ENCODE measurements at places on chromosomes 3 and 15.
A peak's percentile ranks its signal among the peaks of the same experiment; 100 is the strongest.

GRCh38 chr3:130256821-130257340, 88.6 kb upstream of the COL6A5 start:
- DNase-seq, result no peak

DNA sequence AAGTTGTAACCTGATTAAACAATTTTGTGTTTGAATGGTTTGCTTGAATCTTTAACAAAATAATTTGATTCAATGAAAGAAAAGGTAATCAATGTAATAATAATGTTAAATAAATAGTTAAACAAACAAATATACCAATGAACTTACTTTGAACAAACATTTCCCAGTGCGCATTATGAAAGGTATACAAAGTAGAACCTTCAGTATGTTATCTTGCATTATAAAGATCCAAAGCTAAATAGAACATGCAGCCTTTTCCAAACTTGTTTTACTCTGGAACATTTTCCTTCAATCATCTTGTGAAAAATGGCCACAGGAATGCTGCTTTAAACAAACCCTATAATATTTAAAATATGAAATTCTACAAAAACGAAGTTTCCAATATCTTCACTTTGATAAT, 620.0 kb downstream of the NAALADL2 start:
- DNase-seq, result no peak

- no peak for DNase-seq
Measured at GRCh38 chr3:113038328-113038727, 47.5 kb downstream of the GTPBP8 start.

DNA sequence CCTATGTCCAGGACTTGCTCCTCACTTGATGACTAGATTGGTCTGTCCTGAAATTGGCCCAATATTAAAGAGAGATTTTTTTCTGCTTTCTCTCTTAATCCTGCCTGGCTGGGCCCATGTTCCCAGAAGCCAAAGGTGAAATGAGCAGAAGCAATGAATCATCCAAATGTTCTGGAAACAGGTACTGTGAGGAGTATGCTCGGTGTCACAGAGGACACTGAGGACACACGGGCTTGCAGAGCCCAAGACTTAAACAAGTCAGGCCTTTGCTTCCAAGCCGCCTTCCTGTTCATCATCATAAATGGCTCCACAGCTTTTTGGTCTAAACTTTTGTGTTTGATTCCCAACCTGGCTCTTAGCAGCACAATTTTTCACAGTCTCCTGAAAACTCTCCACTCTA, 31.4 kb downstream of the EIF3J start:
- no peak for DNase-seq

DNA sequence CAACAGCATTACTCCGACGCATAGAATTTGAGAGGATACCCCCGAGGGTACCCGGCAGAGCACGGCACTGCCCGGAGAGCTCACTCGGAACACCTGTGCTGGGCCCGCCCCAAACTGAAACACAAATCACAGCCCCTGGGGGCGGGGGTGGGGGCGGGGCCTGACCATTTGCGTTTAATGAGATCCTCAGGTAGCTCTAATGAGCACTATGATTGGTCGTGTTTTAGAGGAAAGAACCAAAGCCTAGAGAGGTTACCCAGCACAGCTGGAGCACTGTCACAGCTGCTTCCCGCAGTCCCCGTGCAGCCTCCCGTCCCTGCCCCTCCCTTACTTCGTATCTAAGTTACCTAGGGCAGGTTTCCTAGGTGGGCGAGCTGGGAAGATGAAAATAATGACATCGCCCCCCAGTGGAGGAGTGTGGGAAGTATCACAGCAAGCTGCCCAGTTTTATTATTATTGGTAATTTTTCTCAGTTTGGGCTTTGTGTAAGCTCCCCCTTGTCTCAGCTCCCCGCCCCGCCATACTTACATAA, 187.1 kb downstream of the PDE8A start:
- peak; percentile 94 for DNase-seq

DNA sequence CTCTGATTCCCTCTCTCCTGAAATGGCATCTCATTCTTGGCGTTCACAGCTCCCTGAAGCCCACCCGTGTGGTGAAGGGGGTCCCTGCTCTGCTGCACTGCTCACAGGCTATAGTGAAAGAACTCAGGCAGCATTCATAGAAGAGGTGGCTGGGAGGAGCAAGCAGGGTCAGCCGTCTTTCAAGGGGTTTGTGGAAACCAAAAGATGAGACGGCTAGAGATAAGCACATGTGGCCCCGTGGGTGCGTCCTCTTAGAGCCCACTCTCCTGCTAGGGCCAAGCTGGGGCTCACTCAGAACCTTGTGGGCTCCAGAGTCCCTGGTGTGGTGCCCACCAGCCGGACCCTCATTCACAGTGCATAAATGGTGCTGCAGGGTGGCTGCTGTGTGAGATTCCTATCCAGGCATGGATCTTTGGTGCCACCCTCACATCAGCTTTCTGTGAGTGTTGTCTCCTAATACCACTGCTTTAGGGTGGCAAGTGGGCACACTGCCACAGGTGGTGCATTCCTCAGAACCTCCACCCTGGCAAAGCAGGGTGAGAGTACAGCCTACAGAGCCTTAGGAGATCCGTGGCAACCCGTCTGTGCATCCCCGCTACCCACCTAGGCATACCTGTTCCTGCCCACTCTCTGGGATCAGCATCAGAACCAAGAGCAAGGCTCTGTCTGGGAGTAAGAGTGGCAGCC, 11.2 kb upstream of the SEMA4B start:
- DNase-seq, result no peak

DNA sequence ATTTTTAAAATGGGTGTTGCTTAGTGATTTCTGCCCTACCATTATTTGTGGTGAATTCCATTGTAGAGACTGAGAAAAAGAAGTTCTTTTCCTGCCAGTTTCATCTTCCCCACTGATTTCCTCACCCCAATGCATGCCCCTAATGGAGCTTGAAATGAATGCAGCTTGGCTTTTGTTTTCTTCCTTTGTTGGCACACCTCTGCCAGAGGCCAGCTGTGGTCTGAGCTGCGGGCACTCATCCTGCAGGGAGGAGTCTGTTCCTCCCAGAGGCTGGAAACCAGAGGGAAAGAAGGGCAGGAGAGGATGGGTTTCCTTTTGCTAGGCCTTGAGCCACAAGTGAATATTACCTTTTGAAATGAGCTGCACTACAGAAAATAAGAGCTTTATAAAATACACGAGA, 9.3 kb upstream of the ST8SIA2 start:
- no peak for DNase-seq
